ENCODE measurements at places on chromosomes 3 and 15.
A peak's percentile ranks its signal among the peaks of the same experiment; 100 is the strongest.

DNA sequence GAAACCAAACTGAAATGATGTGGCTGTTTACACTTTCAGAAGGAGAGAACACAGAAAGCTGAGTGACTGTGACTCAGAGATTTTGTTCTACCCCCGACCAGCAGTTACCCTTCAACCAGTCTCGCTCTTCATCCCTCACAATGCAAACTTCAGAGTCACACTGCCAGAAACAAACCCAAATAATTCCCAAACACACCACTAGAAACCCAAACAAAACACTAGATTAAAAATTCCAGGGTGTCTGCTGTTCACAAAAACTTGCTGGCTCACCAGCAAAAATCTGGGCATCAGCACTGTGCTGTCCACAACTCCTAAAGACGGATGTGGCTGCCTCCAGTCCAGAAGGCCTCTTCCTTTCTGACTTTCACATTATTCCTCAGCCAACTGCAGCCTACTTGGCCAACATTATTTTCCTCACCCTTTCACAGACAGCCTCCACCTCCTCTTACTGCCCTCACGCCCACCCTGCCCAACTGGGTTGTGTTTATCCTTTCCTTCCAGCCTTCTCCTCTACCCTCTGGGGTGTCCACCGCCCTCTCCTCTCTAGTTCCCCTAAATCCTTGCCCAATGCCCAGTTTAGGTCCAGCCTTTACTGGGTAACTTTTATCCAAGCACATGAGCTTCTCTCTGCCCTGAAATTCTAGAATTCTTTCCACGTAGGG is 71.4 kb downstream of the MECOM start:
- no peak for DNase-seq

GRCh38 chr3:150582620-150583019 is 20.5 kb upstream of the SELENOT start:
- no peak for DNase-seq

DNA sequence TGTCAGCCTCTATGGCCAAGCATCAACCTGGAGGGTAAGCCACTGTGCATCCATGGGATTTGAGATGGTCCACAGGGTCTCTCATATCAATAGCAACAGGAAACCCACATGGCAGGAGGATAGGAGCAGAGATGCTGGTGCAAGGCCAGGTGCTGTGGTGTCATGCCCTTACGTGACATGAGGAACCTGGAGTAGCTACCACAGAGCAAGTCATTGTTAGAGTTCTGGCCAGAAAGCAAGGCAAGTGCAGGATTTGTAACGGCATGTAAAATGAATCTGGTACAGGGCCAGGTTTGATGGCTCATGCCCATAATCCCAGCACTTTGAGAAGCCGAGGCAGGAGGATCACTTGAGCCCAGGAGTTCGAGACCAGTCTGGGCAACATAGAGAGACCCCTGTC is 14.8 kb upstream of the ZNF774 start:
- no peak for DNase-seq

GRCh38 chr3:173138026-173138425 is 3.0 kb downstream of the SPATA16 start:
- no peak for DNase-seq

- no peak for DNase-seq
These were observed 68.5 kb downstream of the ABTB1 start for GRCh38 chr3:127741246-127741645.

GRCh38 chr3:47908744-47909143 is 105.8 kb downstream of the DHX30 start:
- DNase-seq = no peak

GRCh38 chr15:42059661-42060476 is 34.5 kb downstream of the PLA2G4D start:
- peak; percentile 71 for DNase-seq

DNA sequence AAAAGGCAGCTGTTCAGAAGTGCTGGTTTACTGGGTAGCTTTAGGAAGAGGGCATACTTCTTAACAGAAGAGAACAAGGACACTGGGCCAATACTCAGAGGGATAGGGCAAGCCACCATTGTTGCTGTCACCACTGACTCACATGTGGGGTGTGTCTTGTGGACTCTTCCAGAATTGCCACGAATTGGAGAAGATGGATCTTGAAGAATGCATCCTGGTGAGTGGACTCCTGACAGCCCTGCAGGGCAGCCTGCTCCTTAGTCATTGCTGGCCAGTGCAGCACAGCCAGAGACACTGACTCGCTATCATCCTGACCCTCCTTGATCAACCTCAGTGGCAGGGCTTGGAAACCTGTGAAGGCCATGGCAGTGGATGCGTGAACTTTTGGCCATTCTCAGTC is 62.3 kb downstream of the UBP1 start:
- DNase-seq = no peak

- no peak for DNase-seq
These were observed 64.0 kb downstream of the ITGB5 start for GRCh38 chr3:124823206-124823605.

GRCh38 chr3:103787879-103788278 is 1353.1 kb downstream of the ZPLD1 start:
- no peak for DNase-seq

GRCh38 chr3:109553591-109554371 is 216.4 kb upstream of the DPPA4 start:
- no peak for DNase-seq

DNA sequence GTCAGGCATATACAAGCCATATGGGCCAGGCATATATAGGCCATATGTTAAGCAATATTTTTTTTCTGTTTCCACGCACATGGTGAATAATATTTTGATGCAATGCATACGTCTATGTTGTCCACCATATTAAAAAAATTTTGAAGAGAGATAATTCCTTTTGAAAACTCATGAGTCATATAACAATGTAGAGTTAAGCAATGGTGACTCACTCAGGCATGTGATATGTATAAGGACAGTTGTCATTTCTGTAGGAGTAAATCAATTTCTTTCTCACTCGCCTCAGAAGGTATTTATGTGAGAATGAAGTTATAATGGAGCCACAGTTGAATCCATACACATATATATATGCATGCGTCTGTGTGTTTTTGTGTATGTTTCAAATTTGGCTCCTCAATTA is 272.6 kb downstream of the EPHA3 start:
- DNase-seq = no peak

- DNase-seq = no peak
These were observed 208.2 kb upstream of the CMC1 start for GRCh38 chr3:28033059-28033784.

- no peak for DNase-seq
These were observed 100.1 kb downstream of the EPHB1 start for GRCh38 chr3:134895181-134895580.

All from CD4-positive, alpha-beta T cell treated with Interleukin-10 for 1 hour (primary cell).